Heart right ventricle (tissue), 16 donors: ENCODE measurements at places on chromosomes 7 and 10. TPM values are rescaled to one million over a fixed set of nuclear protein-coding genes. Genes with fewer than 3 reads are reported as not detected.

The PPP1R3C gene
- total RNA-seq: 211 TPM

The PGAM2 gene
- 530 TPM for total RNA-seq

The SGPL1 gene
- total RNA-seq: 14.5 TPM

The PSPH gene
- 9.7 TPM for total RNA-seq

DNA sequence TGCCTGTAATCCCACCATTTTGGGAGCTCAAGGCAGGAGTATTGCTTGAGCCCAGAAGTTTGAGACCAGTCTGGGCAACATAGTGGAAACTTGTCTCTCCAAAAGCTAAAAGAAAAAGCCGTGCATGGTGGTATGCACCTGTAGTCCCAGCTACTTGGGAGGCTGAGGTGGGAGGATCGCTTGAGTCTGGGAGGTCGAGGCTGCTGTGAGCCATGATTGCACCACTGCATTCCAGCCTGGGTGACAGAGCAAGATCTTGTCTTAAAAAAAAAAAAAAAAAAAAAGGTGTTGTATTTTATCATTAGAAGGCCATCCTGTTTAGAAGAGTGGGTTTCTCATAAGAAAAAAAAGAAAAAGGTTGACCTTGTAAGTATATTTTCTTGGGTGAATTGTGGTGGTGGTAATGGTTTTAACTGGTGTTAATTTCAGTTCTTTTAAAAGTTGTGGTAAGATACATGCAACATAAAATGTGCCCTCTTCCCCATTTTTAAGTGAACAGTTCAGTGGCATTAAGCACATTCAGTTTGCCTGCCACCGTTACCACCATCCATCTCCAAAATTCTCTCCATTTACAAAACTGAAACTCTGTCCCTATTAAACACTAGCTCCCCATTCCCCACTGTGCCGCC lies 34.7 kb downstream of the GRIFIN start:
- no peak for DNase-seq

DNA sequence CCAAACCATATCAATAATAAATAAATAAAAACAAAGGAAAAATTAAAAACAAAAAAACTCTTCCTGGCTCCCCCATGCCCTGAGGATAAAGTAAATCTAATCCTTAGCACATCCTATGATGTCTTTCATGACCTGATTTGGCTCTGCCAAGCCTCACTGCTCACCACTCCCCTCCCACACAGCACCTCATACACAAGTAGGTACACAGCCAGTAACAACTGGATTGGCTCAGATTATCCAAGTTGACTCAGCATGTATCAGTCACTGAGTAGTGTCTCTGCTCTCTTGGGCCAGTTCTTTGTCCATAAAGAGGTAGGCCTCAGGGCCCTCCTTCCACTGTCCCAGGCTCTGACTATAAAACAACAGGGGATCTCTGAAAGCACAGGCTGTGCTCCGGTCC lies 99.6 kb downstream of the STRA8 start:
- no peak for DNase-seq

GRCh38 chr7:17207220-17207619 lies 91.2 kb upstream of the AHR start:
- DNase-seq: no peak
